ENCODE measurements at places on chromosomes 6 and 20.

GRCh38 chr6:43081043-43081442 lies 4.9 kb downstream of the PTK7 start:
- no peak for DNase-seq

GRCh38 chr6:41508479-41508878 lies 37.7 kb upstream of the FOXP4 start:
- DNase-seq = no peak

DNA sequence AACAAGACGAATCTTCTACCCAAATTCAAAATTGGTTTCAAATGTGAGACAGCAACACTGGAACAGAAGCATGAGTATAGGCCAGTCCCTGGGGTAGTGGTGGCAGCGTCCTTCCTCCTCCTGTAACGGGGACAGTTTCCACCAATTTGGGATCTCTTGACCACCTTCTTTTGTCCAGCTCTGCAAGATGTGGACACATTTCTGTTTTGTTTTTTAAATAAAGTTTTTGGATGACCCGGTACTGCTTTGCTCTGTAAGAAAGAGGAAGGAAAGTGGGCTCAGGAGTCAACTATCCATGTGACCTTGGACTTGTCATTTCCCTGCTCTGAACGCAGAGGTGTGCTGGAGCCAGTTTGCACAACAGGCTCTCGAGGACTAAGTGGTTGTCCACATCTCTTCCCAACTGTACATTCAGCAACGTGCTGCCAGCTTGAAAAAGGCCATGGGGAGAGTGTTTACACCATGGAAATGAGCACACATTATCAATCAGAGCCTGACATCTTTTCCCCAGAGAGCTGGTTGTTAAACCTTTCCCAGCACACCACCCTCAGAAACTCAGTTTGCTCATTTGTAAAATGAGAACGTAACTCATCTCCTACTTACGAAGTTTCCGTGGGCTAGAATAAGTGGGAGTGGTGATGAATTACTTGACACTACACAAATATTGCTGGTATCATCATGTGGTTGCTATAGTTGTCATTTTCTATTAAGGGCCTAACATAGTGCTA lies 66.5 kb downstream of the ADTRP start:
- DNase-seq = no peak

- DNase-seq = no peak
These were observed 131.1 kb downstream of the JARID2 start for GRCh38 chr6:15376900-15377487.

DNA sequence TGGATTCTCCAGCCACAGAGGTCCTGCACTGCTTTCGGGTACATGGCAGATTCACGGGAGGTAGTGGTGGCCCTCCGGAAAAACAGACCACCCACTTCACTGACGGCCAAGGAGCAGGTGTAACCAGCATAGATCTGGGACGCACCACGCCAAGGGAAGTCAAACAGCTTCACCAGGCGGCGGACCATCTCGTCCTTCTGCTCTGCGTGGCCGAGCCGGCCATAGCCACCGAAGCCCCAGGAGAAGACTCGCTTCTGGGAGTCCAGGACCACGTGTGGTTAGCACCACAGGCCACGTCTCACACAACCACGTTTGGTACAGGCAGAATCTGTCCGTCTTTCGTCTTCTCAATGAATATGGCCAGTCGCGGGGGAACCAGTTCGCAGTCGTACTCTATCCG lies 184.8 kb upstream of the COL21A1 start:
- DNase-seq = no peak

DNA sequence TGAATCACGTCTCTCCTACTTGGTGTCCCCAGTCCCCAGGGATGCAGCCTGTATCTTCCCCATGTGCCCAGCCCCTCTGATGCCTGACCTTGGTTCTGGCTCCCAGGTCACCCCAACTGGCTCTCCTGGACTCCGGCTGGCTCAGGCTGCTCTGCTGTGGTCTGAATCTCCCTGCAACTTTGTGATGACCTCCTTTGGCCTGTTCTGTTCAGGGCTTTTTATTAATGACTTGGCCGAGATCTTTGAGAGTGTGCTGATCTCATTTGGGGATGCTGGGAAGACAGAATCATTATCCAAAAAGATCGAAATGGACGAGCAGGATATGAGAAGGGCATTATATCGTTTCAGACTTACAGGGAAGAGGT lies 67.4 kb downstream of the IGF2R start:
- DNase-seq = no peak

DNA sequence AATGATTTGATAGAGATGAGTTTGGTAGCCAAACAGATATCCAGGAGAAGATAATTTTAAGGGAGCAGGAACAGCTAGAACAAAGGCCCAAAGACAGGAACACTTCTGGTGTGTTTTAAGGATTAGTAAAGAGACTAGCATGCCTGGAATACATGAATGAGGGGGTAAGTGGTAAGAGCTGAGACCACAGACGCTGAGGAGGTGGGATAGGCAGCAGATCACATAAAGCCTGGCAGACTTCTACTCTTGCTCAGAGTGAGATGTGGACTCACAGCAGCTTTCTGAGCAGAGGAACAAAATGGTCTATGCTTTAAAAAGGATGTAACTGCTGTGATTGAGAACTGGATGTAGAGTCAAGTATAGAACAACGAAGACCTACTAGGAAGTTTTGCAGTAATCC lies 100.1 kb downstream of the EPHA7 start:
- DNase-seq = no peak

- no peak for DNase-seq
These were observed 23.7 kb upstream of the TMEM14A start for GRCh38 chr6:52647199-52647598.

- no peak for DNase-seq
These were observed 85.8 kb downstream of the SLC35F1 start for GRCh38 chr6:117992856-117993255.

GRCh38 chr6:31834367-31835250 lies 7.1 kb downstream of the HSPA1B start:
- peak; percentile 80 for DNase-seq

- DNase-seq = no peak
These were observed 26.3 kb upstream of the TFAP2A start for GRCh38 chr6:10441004-10441654.

GRCh38 chr6:4858194-4859015 lies 82.2 kb downstream of the CDYL start:
- DNase-seq = no peak

DNA sequence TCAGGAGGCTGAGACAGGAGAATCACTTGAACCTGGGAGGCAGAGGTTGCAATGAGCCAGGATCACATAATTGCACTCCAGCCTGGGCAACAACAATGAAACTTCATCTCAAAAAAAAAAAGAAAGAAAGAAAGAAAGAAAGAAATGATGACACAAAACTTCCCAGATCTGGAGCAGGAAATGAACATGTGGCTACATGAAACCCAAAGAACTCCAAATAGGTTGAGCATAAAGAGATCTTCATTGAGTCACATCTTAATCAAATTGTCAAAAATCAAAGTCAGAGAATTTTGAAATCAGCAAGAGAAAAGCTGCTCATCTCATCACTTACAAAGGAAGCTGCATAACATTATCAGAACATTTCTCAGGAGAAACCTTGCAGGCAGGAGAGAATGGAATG lies 247.0 kb downstream of the IBTK start:
- no peak for DNase-seq

DNA sequence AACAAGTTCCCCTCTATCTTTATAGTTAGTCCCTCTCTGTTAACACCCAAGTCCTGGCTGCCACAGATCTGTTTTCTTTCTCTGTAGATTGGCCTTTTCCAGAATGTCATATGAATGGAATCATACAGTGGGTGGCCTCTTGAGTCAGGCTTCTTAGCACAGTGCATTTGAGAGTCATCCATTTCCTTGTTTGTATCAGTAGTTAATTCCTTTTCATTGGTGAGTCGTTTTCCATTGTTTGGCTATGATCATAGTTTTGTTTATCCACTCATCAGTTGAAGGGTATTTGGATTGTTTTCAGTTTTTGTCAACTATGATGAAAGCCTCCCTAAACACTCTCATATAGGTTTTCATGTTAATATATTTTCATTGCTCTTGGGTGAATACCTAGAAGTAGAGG lies 248.3 kb downstream of the ARID1B start:
- no peak for DNase-seq

Measured in GM12892 (cell line).